Activated CD8-positive, alpha-beta T cell treated with anti-CD3 and anti-CD28 coated beads, Interleukin-2, amount 10 ng/mL, durations not matched to agents 7 days and 5 days (primary cell): ENCODE measurements at places on chromosomes 6 and 20.

- no peak for DNase-seq
These were observed 150.9 kb upstream of the HMGN3 start for GRCh38 chr6:79385333-79385732.

DNA sequence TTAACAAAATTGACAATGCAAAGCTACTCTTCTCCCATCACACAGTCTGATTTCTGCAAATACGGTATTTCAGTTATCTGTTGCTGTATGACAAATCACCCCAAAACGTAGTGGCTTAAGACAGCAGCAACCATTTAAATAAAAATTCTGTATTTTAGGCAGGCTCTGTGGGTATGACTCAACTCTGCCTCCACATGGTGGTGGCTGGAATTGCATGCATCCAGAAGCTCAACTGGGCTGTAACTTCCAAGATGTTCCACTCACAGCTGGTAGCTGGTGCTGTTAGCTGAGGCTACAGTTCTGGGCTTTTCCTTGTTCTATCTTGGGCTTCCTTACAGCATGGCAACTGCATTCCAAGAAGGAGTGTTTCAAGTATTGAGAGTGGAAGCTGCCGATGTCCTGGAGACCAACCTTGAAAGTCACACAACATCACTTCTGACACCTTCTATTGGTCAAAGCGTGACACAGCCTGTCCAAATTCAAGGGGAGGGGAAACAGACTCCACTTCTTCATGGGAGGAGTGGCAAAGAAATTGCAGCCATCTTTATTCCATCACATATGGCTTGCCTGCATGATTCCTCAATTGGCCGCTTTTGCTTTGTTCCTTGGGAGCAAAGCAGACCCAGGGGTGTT is 39.7 kb upstream of the TULP1 start:
- DNase-seq, result peak; percentile 78

DNA sequence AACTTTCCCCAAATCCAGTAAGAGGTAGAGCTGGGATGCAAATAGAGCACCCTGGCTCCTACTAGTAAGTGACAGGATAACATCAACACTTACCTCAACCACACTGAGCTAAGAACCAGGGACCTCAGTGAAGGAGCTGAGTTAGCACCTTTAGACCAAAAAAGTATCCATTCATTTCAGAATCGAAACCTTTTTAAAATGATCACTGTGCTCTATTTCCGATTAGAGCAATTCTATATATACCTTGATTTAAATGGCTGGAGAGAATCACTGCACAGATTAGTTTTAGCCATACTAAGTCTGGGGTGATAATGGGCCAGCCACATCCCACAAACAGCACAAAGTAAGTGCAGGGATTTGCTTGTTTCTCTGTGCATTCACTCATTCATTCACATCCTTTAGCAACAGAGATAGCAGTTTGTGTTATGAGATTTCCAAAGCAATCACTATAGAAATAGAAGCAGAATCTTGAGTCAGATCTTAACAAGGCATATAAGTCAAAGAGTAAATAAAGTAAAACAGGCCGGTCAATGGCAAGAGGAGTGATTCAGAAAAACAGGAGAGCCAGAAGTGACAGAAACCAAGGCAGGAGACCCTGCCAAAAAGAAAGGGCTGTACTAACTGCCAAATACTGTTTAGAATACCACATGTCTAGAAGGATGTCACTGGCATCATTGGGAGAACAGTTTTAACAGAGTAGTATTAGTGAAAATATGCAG is 136.3 kb downstream of the KIF13A start:
- DNase-seq, result no peak

DNA sequence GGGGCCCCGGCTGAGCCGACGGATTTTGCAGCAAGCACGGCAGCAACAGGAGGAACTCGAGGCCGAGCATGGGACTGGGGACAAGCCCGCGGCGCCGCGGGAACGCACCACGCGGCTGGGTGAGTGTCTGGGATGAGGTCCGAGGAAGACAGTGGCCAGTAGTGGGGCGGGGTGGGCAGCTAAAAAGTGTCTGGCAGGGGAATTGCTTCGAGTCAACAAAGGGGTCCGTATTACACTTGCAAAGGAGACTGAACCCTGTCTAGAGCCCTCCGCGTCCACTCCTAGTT is 356 bp downstream of the BYSL start:
- DNase-seq, result no peak

GRCh38 chr20:57375652-57376230 is 15.5 kb upstream of the RBM38 start:
- DNase-seq, result no peak

DNA sequence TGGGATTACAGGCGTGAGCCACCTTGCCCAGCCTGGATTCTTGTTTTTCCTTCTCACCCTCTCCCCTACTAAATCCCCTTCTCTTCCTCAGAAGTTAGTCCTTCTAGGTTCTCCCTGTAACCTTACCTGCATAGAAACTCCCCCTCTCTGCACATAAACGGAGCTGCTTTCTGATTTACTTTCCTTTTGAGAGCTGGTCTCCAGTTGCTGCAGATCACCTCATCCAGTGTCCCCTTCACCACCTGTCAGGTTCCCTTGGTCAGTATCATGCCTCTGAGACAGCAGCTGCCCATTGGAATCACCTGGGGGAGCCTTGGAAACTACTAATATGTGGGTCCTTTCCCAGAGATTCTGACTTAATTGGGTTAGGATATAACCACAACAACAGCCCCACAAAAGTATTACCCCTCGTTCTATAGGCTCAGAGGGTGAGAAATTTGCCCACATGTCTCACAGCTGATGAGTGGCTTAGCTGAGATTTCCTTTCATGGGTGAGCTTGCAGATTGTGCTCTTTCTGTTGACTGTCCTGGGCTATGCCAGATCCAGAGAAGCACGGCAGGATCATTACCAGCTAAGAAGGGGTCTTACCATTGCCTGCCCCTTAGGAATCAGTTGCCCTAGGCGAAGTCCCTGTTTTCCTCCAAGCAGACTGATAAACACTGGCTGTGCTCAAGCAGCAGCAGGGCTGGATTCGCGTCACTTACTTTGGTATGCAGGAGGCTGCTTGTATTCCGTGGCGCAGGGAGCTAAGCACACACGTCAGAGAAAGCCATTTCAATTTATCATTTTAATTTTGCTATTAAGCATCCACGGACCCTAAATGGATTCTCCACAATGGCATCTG is 51.3 kb downstream of the AKAP12 start:
- no peak for DNase-seq

DNA sequence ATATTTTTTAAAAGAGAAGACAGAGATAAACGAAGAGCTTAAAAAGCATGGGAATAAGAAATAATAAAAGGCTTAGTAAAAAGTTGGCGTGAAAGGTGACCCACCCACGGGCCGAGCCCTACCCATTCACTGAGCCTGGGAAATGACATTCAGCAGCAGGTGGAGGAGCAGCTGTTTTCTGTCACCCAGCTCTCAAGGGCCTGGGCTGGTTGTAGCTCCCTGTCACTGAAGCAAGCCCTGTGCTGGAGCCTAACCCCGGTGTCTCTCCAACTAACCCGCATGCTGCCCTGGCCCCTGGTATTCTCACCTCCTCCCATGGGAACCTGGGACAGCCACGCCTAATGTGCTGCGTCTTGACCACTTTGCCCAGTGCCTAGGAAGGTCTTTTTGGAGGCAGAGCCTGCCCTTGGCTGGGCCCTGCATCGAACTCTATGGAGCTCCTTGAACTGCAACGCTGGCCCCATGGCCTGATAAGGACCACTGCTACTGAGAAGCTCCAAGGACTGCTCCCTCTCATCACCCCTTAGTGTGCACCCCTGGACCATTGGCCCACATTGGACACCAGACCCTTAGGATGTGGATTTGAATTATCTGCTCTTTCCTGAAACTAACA is 68.8 kb upstream of the IYD start:
- no peak for DNase-seq

GRCh38 chr6:161608771-161609170 is 334.9 kb upstream of the AGPAT4 start:
- DNase-seq, result no peak

DNA sequence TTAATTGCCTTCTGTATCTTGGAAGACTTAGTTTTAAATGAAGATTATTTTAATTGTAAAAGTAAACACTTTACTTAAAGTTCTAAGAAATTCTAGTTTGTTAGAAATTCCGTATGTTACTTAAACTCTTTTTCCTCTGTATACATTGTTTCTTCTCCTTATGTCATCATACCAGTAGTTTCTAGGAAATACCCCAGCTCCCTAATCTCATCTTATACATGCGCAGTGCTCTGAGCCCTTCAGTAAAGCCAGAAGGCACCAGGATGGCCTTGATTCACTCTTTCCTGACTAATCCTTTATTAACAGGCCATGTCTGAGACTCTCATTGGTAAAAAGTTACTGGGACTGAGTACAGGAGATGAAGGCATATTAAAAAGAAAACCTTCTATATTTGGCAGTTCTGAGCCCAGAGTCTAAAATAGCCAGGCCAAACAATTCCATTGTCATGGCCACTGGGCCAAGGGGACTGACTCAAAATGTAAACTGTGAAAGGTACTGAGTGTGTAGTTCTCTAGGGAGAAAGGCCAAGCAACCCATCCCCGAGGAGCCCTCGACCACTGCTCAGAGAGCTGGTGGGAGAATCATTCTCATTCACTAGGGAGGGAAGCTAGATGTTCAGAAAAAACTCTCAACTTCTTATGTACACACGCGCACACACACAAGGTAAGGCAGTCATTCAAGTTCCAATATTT is 25.0 kb downstream of the SLC22A1 start:
- no peak for DNase-seq

- DNase-seq, result no peak
These were observed 79.2 kb upstream of the BACH2 start for GRCh38 chr6:90375681-90376439.

DNA sequence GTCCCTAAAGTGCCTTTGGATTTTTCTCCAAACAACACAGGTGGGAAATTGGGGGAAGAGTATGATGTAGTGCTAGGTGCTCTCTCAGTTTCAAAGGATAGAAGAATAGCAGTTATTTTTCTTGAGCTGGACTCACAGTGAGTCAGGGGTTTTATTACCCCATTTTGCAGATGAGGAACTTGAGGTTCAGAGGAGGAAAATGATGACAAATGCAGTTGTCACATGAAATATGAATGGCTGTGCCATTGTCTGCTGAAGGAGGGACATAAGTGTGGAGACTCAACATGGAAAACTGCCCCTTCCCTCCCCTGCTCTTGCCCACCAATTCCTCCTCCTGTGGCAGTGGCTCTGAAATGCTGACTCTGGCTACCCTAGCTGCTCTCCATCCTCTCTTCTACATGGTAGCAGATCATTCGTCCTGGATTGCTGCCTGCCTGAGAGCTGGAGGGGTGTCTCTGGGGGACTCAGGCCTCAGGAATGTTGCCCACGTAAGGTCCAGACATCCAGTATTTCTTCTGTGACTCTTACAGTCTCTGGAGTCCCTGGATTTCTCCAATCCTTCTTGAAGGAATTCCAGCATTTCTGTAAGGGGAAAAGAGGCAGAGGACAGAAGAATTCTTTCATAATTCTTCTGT is 37.6 kb upstream of the EPB41L1 start:
- no peak for DNase-seq

GRCh38 chr6:30154709-30155519 is 6.1 kb downstream of the TRIM10 start:
- no peak for DNase-seq

- no peak for DNase-seq
These were observed 1.3 kb upstream of the SNAI1 start for GRCh38 chr20:49981218-49982071.

DNA sequence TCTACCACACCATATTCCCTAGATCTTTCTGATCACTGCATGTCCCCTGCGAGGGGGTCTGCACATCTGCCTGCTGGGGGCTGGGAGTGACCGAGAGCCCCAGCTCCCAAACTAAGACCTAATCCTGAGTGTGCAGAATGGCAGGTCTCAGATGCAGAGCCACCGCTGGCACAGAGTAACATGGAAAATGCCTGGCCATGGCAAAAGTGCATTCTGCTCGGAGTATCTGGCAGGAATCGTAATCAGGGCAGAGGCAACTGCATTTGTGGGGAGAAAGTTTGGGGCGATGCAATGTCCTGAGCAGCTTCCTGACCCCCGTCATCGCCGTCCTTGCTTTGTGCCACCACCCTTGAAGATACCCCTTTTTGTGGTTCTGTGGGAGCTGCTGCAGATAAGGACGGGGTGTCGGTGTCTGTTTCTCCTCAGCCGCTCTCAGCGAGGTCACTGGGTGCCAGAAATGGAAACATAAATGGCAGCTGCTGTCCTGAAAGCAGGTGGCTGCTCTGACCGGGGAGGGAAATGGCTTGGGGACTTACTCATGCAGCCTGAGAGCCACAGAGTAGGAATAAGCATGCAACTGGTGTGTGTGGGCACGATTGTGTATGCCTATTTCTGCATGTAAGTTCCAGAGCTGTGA is 157.9 kb downstream of the LY86 start:
- DNase-seq, result no peak

GRCh38 chr6:6220718-6221117 is 99.7 kb downstream of the F13A1 start:
- DNase-seq, result no peak

DNA sequence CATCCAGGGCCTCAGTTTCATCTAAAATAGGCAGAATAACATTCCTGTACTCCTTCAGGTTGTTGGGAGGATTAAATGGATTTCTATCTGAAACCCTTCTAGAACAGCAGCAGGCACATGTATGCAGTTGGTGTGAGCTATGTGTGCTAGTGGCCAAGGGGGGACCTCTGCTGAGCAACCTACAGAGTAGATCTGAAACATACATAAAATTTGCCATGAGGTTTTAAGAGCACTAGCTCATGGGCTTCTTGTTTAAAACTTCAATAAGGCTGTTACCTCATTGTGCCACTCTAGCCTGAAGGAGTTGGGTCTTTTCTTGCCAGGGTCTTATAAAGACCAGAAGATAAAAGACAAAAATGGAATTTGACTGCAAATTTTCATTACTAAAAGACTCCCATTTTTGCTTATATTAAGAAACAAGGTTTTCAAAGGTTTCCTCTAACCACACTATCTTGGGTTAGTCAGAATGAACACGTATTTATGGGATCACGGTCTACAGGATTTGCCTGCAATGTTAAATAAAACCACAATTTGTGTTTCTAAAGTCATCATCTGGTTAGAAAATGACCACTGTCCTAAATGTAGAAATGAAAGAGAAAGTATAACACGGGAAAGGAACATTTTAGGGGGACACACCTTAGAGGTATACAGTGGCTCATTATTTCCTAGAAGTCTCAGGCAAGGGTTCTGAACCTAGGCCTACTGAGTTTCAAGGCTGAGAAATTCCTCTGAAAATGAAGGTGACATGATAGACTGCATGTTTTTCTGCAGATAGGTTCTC is 144.9 kb upstream of the OLIG3 start:
- DNase-seq, result no peak

- DNase-seq, result no peak
These were observed 8.5 kb downstream of the ISM1 start for GRCh38 chr20:13229538-13229937.

DNA sequence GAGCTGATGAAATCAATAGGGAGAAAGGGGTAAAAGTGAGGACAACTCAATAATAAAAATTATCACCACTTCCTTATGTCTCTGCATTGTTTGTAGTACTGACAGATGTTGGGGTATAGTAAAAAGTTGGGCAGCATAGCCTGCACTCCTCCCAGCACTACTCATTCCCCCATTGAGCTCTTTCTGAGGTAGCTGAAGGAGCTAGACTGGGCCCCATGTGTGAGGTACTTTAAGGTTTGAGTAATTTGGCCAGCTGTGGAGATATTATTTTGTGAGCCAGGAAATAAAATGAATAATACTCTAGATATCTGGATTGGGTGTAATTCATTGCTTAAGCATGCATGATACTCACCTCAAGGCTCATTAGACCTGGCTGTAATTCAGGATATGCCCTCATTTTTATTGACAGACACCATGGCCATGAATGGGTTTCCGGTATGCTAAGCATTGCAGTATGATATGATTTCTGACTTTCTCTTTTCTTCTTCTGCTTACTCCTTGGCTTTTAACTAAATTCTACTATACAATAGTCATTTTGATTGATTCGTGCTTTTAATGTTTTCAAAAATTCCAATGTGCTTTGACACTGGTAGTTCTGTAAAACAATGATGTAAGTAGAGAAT is 283.9 kb upstream of the RIMS1 start:
- DNase-seq, result no peak
